IMR-90 (cell line): ENCODE measurements at places on chromosomes 12 and 14.

GRCh38 chr14:104718147-104718546 lies 5.9 kb upstream of the ADSS1 start:
- no peak for DNase-seq

DNA sequence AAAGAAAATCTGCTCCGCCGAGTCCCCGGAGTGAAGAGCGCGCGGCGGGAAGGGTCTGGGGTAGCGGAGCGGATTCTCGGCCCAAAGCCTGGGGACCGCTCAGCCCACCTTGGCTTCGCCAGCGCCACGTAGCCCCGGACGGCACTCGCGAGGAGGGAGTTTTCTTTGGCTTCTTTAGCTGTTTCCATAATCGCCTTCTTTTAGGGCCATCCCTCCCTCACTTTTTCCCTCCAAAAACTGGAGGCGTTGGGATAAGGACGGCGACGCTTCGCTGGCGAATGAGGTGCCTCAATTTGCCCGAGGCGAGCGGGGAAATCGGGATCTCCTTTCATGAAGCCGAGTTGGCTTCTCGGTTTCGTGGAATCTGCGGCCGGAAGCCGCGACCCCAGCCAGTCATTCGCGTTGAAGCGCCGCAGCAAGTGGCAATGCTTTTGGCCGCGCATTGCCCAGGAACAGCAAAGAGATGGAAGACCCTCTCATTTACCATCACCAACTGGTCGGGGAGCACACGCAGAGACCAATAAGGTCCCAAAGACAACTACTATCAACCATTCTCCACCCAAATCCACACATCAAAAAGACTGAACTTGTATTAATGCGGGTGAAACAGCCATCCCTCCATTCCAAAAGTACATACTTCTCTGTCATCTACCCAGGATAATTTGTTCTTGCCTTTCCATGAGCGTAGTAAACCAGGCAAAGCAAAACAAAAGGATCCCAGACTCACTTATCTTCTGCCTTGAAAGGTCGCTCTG lies 8.4 kb upstream of the SIX1 start:
- no peak for DNase-seq

- no peak for DNase-seq
These were observed 48.1 kb downstream of the VWF start for GRCh38 chr12:6076346-6076745.

DNA sequence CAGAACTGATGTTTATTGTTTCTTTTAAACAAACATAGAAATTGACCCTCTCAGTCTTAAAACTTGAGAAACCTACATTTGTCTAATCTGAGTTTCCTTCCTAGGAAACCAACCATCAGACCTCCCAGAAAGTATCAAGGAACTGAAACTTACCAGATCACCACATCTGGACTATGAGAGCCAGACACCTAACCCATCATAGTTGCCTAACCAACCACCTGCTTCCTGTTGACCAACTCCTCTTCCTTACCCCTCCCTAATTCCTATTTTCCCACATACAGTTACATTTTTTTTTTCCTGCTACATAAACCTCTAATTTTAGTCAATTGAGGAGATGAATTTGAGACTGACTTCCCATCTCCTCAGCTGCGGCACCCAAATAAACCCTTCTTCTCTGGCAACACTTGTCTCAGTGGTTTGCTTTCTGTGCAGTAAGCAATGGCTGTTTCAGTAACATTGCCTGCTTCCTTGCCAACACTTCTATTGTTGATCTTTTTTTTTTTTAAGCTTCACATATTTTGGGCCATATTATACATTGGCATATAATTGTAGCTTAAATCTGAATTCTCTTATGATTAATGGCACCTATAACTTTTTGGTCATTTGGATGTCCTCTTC lies 34.3 kb downstream of the KLRD1 start:
- DNase-seq: no peak

GRCh38 chr14:90387206-90387760 lies 9.5 kb upstream of the CALM1 start:
- peak; percentile 19 for DNase-seq

DNA sequence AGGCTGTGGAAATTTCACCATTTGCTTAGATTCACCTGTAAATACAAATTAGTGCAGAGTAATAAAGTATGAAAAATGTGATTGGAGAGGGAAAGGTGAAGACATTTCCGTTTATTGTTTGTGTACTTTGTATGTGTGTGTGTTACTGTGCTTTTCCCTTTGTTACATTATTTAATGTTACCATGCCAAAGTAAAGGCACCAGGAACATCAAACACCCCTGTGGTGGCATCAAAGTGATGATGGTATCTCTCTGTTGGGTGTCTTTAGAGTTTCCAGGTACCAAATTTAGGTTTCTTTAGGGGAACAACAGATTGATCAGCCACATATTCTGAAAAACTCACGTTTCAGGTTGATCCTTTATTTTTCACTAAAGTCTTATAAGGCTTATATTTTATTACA lies 189.0 kb upstream of the FBXO33 start:
- DNase-seq: no peak

DNA sequence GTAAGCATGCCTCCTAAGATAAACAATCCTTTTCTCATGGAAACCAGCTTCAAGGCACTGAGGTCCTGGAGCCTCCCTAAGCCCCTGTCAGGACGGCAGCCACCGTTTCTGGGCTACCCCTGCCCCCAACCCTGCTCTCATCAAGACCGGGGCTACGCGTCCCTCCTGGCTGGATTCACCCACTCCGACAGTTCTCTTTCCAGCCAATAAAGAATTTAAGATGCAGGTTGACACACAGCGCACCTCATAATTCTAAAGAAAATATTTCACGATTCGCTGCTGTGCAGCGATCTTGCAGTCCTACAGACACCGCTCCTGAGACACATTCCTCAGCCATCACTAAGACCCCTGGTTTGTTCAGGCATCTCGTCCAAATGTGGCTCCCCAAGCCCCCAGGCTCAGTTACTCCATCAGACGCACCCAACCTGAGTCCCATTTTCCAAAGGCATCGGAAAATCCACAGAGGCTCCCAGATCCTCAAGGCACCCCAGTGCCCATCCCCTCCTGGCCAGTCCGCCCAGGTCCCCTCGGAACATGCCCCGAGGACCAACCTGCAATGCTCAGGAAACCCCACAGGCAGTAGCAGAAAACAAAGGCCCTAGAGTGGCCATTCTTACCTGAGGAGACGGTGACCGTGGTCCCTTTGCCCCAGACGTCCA lies 336.3 kb downstream of the TMEM121 start:
- DNase-seq: no peak

DNA sequence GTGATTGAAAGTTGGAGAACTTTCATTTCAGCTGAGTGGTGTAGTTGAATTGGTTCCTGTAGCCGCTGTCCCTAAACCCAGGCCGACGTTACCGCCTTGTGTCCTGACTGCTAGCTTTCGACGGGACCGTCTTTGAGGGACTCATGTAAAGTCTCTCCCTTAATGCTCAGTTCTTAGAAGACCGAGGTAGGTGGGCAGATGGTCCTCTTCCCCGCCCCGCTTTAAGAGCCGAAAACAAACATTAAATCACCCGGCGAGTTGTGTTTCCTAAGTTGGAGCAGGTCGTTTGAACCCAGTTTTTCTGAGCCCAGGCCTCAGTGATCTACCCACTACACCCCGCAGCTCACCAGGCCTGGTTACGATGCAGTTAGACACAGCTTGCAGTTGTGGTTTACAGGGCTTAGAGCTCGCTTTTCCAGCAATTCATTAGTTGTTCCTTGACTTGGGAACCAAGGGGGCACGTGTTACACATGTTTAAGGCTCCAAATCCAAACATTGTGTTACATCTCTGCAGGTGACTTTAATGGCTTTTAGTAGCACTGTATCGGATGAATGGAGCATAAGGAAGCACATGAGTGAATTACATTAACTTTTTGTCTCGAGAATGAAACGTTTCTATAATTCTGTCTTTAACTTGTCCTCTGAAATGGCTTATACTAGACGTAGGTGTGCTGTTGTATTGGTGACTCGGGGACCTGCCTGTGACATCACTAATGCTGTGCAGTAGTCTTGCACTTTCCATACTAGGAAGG lies 790 bp downstream of the NEDD1 start:
- peak; percentile 25 for DNase-seq

DNA sequence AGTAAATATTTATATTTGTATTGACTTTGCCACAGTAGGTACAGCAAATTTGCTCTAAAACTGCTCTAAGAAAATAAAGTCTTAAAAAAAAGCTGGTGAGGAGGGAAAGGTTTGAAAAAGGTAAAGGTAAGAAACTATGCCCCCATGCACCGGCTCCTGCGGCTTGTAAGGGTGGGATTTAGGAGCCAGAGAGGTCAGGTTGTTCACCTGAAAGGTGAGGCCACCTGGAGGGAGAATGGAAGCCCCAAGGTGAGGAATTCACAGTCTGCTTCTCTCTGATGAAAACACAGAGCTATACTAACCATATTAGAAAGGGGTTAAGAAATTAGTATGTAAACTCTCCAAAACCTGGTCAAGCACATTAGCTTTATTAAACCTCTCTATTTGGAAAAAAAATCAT lies 31.8 kb downstream of the CPM start:
- DNase-seq: no peak

GRCh38 chr12:101173197-101173749 lies 36.8 kb downstream of the SLC5A8 start:
- no peak for DNase-seq

- DNase-seq: peak; percentile 6
These were observed 976 bp downstream of the PEX5 start for GRCh38 chr12:7190268-7191055.

- no peak for DNase-seq
These were observed 9.7 kb downstream of the PDE6H start for GRCh38 chr12:14982562-14982961.

GRCh38 chr14:80695869-80696268 lies 245.7 kb downstream of the CEP128 start:
- DNase-seq: no peak

DNA sequence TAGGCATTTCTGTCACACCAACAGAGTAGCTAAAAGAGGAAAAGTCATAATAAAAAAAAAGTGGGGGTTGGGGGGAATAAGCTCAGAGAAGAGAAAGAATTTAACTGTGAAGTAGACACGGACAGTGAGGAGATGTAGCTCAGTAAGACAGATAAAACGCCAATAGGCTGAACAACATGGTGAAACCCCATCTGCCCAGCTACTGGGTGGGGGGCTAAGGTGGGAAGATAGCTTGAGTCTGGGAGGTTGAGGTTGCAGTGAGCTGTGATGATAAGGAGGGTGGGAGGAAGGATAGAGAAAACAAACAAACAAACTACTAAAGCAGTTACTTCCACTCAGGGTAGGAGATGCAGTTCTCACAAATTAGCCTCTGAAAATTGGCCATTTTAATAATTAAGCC lies 25.0 kb downstream of the HECTD4 start:
- DNase-seq: no peak

- DNase-seq: no peak
These were observed 4.3 kb upstream of the NKX2-1 start for GRCh38 chr14:36524220-36524837.

DNA sequence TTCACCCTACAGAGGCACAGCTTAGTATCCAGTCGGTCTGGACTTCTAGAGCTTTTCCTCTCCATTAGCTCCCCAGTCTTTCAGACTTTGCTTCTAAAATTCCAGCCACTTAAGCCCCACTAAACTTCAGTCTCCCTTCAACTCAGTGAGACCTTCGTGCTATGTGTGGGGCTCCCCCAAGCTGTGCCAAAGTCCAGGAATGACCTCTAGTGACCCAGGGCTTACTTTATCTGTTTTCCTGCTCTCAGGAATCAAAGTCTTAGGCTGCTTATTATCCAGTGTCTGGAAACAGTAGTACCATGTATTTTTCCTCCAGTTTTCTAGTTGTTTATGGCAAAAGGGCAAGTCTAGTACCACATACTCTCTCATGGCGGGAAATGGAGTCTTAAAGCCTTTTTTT lies 77.8 kb downstream of the IFT43 start:
- DNase-seq: no peak

DNA sequence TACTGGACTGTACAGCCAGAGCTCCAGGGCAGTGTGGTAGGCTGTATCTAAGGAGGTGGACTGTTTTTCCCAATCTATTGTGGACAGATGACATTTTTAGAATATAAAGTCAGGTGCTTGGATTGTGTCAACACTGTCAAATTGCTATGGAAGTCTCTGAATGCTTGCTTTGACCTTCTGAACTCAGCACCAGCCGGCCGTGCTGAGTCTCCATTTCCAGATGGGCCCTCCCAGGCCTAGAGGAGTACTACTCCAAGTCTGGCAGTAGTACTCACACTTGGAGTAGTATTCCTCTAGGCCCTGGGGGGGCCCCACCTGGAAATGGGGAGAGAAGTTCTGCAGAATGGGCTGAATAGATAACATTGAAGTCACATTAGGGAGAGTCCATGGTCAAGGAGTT lies 16.2 kb upstream of the KCNK13 start:
- DNase-seq: no peak

DNA sequence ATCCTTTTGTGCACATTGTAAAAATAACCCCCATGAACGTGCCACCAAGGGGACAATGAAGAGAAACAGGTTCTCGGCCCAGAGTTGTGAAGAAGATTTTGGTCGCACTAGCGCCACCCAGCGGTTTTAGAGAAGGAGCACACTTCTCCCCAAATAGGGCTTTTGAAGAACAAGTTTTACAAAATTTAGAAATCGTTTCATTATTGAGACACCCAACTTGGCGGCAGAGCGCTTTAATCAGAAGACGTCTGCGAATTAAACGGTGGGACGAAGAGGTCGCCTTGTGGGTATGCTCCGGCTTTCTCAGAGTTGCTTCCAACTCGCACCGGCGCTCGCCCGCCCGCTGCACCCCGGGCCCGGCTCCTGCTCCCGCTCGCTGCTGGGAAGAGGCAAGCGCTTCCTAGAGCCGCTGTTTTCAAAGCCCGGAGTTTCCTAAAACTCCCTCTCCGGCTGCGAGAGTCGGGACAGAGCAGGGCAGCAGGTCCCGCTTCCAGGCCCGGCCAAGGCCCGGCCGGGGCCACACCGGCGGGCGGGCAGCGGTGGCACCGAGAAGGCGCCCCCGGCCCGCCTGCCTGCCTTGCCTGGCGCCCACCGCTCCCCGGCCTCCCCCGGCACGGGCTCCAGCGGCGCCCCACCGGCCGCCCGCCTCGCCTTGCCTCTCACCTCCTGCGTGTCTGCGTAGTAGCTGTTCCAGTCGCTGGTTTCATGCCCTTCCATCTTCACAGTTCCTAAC lies 645 bp downstream of the FOXA1 start:
- DNase-seq: peak; percentile 80

DNA sequence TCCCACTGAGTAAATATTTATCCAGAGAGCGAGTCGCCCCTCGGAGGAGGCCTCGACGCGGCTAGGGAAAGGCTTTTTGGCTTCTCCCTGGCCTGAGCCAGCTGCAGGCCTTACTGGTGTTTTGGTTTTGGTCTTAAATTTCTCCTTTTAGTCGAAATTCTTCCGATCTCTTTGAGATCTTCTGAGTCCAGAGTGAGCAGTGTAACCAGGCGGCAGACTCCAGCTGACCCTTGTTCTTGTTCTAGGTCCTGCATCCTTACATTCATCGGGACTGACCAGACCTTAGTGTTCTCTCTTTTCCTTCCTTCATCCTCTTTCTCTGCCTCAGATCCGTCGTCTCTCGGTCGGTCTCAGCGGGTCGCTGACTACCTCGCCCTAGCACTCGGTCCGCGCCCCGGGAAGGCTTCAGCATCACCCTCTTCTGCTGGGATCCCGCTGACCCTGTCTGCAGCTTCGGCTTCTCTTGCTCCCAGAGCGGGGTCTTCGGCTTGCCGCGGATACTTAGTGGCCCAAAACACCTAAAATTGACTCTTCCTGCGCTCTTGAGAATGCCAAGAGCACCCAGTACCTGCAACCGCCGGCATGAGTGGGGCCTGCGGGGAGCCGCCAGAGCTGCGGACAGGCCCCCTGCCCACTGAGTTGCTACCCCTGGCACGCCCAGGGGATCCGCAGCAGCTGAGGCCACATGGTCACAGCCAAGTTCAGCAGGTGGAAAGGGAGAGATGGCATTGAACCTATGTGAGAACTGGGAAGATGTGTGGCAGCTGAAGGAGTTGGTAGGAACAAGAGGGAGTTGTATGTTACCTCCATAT lies 2.4 kb upstream of the PAX9 start:
- DNase-seq: no peak

GRCh38 chr12:109492371-109492770 lies 14.9 kb downstream of the UBE3B start:
- DNase-seq: no peak
